Stimulated activated CD8-positive, alpha-beta memory T cell treated with anti-CD3 and anti-CD28 coated beads, Interleukin-4, amount 100 ng/mL, for 4 hours (primary cell): ENCODE measurements at places on chromosomes 3 and 15.

GRCh38 chr15:24877174-24877573 lies 77.6 kb upstream of the SNRPN start:
- no peak for DNase-seq

DNA sequence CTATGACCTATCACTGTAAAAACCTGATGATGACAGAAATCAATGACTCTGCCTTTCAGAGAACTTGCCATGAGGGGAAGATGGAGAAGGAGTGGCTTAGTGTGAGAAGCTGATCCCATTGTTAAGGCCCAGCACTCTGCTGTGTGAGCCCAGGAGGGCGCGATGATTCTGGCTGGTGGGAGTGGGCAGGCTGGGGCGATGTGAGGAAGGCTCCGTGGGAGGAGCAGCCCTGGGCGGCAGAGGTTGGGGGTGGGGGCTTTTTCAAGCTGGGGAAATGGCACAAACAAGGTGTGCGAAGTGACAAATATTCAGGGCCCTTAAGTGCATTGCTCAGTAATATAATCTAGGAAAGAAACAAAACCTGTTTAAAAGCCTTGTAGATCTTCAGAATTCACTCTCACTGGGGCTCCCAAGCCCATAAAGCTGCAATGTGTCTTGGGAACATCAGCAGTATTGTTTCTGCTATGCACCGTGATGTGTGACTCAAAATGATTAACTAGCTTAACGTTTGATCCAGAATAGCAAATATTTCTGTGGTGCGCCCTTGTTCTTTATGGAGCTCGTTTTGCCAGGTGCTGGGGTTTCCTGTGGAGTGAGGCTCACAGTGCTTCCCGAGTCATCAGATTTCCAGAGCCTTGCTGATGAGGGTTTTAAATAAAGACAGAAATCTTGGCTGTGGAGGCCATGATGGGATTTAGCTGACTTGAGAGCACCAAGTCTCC lies 141.0 kb downstream of the CHDH start:
- DNase-seq: no peak

DNA sequence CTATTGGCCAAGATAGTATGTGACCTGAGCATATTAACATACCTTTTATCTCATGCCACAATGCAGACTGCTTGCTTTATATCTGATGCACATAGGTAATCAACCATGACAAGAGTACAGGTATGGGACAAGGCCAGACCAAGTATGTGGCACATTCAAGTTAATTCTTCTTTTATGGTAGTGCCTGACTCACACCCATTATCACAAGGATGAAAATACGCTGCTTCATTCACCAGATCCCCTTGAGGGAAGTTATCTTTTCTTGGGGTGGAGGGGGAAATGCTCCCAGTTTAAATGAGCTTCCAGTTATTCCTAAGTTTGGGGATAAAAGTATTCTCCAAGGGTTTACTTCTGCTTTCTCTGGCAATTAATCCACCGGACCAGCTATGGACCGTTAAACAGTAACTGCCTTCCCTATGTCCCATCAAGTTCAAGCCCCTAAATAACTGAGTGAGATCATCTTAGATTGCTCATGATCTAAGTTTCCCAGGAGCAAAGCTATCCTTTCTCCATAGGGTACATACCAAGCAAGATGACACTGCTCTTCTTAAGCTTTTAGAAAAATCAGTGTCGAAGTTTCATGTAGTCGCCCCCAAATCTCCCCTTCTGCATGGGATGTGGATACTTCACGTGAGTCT lies 1.9 kb downstream of the COL8A1 start:
- no peak for DNase-seq

DNA sequence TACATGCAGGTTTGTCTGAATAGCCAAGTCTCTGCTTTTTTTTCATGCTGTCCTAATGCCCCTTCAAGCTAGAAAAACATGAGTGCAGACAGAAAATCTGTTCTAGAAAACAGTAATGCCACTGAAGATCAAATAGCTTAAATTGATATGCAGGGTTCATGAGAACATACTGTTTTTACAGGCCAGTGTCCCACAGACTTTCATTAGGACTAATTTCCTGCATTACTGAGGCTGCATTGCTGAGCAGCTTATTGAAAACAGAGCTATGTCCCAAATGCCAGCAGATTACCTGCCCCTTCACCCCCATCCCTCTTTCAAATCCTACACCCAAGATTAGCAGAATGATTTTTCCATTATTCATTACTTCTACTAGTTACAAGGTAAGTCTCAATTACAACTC lies 665 bp downstream of the TM4SF18 start:
- DNase-seq: no peak

GRCh38 chr3:162134571-162134970 lies 638.0 kb downstream of the OTOL1 start:
- DNase-seq: no peak

DNA sequence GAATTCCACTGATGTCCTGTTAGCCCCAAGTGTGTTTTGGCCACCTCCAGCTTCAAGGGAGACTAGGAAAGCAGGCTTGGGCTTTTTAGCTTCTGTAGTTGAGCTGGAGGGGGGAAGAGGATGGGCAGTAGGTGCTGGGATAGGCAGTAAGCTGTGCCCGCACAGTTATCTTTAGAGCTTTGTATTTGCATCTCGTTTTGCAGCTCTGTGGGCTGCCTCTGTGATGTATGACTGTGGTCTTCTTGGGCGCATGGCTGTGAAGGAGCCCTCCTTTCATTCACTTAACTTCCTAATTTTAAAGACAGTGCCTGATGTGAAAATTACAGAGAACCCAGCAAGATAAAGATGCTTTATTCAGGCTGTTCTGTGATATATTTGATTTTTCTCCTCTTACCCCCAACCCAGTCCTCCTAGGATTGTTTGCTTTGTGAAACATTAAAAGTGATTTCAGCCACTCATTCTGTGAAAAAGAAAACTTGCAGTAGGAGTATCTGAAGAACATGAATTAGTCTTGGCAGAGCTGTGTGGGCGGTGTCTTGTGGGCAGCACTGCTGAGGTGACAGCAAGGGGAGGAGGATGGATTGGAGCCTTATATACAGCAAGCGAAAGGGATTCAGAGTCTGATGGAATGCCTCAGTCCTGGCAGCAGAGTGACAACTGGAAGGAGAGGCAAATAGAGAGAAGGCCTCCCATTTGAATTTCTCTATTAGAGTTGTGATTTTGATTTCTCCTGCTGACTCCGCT lies 74.3 kb downstream of the LARS2 start:
- DNase-seq: no peak

DNA sequence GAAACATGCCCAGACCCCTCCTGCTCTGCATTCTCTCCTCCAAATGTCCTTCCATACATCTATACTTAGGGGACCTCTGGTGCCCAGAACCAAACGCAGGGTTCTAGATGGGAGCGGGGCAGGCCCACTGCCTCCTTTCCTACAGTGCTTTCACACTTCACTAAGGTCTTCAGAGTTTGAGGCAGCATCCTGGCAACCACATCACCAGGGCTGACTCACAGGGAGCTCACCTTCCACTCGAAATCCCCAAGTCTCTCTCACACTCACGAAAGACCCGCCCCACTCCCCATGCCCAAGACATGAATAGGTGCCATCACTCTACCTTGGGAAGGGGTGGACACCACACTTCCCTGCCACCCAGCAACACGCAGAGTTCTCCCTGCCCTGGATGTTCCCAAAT lies 18.9 kb downstream of the HOMER2 start:
- DNase-seq: no peak

GRCh38 chr3:140134231-140134965 lies 199.4 kb downstream of the CLSTN2 start:
- no peak for DNase-seq

- DNase-seq: no peak
Measured at GRCh38 chr3:133915685-133916658, 20.3 kb upstream of the RAB6B start.

DNA sequence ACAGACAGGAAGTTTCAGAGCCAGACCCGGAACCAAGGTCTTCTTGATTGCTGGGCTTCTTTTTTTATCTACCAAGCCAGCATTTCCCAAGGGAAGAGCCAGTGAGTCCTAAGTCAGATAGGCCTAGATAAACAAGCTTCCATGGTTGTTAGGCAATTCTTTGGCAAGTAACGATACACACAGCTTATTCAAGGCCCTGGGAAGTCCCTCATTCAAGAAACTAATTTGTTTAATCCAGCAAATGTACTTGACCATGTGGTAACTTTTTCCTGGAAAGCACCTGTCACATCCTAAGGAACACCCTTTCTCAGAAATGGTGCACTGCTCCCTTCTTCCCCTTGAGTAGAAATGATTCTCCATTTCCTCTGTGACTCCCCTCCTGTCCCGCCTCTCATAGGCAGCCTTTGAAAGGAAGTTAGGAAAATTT lies 209.9 kb downstream of the ITPR1 start:
- no peak for DNase-seq

GRCh38 chr15:64344651-64345294 lies 11.2 kb downstream of the CSNK1G1 start:
- DNase-seq: no peak

GRCh38 chr3:112606098-112606497 lies 34.8 kb downstream of the CCDC80 start:
- no peak for DNase-seq

GRCh38 chr3:143119974-143120715 lies 574 bp downstream of the CHST2 start:
- DNase-seq: no peak

- DNase-seq: no peak
Measured at GRCh38 chr3:55156851-55157650, 229.2 kb upstream of the LRTM1 start.
